ENCODE measurements at places on chromosomes 16 and 17.

- DNase-seq: no peak
Measured at GRCh38 chr16:85113913-85114312, 1.6 kb upstream of the CIBAR2 start.

- no peak for DNase-seq
Measured at GRCh38 chr16:50219402-50219975, 46.9 kb upstream of the ADCY7 start.

DNA sequence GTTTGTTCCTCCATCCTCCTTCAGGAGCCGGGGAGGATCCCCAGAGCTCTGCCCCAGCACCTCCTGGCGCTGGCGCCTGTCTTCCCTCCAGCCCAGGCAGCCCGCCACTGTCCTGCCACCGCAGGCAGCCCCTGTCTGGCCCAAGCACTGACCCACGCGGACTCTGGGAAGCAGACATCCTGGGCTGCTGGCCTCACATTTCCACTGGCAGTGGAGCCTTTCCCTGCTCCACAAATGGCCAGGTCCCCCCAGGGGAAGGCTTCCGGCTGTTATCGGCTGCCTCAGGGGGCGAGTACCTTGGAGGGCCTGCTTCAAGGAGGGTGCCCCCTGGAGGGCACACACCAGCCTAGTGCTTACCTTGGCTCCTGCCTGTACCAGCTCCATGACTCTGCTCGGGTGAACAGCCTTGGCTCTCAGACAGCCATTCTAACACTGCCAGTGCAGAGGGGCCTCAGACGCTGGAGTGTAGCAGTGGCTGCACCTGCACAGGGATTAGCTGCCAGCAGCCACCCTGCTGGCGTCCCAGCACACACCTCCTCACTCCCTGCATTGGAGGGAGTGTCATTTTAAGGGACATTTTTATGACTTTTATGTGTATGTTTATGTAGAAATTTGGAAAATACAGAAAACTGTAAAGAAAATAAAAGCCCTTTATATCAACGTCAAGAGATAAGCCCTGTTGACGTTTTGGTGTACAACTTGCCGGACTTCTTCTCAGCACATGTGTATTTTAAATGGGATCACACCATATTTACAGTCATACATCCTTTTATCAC lies 21.0 kb downstream of the ACE start:
- DNase-seq: no peak

DNA sequence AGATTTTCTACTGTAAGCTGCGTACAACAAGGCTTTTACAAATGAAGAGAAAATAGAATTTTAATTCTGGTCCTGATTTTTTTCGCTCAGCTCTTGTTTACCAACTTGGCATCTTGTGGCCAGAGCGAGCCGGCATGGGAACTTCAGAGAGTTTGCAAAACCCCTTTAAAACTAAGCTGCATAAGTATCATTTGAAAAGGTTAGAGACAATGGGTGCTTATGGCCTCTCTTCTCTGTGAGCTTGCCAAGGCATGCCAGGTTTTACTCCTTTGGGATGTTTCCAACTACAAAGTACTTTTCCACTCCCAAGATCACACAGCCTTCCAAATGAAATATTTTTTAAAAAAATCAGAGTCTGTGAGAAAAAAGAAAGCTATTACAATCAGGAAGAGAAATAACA lies 62.4 kb upstream of the FA2H start:
- no peak for DNase-seq

GRCh38 chr16:26665166-26665939 lies 401.4 kb upstream of the C16orf82 start:
- peak; percentile 12 for DNase-seq

DNA sequence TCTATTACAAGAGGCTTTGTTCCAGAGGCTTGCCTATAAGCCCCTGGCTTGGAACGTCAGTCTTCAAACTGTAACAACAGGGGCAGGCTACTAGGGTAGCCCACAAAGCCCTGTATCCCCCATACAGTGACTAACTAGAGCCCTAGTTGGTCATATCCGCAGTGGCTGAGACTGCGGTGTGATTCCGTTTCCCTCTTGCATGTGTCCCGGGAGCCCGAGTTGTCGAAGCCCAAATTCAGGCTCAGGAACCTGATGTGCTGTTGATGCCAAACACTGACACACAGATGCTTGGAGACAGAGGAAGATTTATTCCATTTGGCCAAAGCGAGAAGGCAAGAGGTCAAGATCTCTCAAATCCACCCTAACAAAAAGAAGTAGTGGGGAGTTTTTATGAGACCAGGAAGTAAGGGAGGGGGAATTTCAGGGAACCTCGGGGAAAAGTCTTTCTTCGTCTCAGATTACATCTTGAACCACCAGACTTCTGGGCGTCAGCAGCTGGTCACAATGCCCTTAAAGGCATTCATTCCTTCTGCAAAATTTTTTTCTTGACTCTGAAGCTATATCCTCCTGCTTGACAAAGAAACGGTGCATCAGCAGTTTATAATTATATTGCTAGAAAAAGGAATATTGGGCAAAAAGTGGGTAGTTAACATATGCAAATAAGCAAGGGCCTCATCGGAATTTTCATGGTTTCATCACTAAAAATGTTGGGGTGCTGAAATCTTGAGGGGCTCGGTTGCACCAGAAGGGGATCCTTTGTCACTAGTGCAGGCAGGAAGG lies 879 bp downstream of the SLFN5 start:
- DNase-seq: peak; percentile 31

DNA sequence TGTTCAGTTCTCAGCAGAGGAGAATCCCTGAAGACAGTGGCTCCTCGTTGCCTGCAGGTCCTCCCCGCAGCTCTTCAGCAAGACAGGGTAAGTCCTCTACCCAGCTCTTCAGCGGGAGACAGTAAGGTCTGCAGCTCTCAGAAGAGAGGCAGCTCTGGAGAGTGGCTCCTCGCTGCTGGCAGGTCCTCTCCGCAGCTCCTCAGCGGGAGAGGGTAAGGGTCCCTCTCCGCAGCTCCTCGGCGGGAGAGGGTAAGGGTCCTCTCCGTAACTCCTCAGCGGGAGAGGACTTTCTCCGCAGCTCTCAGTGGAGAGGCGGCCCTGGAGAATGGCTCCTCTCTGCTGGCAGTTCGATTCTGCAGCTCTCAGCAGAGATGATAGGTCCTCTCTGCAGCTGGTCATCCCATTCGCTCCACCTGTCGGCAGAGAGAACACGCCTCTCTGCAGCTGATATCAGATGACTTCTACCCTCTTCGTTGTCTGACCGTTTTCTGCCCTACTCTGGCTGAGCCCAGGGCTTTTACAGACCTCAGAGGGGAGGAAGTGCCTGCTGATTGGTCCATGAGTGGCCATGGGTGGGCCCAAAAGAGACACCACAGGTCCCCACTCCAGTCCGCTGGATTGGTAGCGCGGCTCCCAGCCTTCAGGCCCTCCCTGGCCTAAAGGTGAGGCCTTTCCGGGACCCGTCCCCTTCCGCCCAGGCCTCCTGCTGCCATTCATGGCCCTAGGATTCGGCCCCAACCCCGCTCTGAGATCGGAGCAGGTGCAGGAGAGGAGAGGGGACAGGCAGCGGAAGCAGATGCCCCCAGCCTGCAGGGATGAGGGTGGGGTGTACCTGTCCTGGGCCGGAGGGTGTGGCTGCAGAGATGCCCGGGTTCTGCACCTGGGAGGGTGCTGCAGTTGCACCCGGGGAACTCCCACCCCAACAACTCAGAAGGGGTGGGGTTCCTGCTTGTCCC lies 11.9 kb upstream of the SHCBP1 start:
- DNase-seq: no peak

DNA sequence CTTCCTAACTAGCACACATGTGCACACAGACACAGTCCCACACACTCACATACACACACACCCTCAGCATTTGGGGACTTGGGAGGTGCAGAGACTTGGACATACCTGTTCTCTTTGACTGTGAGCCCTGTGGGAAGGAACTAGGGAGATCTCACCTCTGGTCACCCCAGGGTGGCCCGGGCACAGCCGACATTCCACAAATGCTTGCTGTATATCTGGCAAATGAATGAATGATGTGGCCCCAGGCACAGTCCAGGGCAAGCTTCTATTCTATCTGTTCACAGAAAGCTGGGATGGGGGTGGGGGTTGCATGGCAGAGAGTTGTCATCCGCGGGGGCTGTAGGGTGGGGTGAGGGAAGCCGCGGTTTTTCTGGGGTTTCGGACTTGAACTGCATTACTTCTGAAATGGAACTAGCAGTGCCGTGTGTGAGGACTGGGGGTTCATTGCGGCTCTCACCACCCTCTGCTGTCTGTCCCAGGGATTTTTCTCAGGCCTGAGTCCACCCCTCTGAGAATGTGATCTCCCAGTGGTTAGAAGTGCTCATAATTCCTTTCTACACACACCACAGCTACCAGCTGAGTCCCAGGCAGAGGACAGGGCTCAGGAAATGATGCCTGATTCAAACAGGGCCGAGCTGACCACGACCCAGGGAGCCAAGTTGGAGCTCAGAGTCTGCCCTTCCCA lies 3.3 kb upstream of the RIPOR1 start:
- no peak for DNase-seq

DNA sequence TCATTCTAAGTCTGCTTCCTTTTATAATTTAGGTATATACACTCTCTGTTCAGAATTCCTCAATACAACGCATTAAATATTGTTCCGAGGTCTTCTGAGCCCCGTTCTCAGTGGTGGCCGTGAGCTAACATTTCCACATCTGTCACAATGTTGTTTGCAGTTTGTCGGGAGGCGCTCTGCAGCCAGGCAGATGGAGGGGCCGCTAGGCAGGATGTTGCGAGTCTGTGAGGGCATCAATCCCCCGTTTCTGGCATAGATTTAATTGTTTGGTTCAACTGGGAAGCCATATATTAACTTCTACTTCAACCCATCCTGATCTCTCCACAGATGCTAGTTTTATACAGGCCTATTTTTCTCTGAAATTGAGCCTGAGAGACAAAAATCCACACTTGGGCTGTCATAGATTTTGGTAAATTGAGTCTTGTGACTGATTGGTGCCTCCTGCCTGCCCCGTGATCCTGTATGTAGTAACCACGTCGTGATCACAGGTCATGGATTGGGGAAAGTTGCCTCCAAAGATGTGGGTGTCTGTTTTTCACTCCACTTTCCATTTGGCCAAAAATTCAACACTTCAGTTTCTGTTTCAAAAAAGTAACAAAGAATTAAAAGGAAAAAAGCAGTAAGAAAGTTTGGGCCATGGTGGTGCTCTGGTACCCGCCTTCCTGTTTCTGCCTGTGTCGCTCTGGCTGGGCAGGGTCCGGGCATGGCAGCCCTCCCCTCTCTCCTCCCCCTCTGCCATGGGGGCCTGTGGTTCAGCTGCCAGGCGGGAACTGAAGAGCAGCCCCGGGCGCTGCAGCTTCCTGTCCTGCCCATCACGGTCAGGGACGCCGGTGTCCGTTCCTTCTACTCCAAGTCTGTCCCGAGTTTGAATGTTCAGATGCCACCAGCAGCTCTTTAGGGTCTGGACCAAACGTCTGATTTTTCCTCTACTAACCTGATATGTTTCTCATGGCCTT lies 41.5 kb downstream of the RPTOR start:
- no peak for DNase-seq

DNA sequence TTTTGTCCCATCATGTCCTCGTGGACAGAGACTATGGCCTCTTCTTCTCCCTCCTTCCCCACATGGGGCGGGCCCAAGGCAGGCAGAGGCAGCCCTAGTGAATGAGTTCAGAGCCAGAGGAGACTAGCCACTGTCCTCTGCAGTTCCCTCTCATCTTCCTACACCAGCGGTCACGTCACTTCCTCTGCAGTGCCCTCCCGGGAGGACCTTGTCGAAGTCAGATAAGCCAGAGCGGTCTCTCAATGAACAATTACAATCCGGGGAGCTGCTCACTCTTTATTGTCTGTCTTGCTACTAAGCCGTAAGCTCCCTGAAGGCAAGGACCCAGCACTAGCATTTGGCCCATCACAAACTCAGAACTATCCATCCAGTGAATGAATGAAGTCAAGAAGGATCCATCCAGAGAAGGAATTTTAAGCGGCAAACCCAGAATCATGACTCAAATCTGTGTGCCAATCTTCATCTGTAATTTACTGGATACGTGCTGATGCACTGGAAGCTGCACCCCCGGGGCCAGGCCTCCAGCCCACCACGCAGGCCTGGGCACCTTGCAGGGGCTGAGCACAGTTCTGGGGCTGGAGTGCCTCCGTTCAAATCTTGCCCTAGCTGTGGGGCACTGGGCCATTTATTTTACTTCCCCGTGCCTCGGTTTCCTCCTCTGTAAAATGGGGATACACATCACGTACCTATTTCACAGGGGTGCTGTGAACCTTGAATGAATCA lies 18.1 kb downstream of the ZNF423 start:
- no peak for DNase-seq

GRCh38 chr16:27108051-27108770 lies 41.5 kb downstream of the C16orf82 start:
- no peak for DNase-seq

GRCh38 chr16:55118701-55119260 lies 188.1 kb downstream of the IRX5 start:
- DNase-seq: no peak

DNA sequence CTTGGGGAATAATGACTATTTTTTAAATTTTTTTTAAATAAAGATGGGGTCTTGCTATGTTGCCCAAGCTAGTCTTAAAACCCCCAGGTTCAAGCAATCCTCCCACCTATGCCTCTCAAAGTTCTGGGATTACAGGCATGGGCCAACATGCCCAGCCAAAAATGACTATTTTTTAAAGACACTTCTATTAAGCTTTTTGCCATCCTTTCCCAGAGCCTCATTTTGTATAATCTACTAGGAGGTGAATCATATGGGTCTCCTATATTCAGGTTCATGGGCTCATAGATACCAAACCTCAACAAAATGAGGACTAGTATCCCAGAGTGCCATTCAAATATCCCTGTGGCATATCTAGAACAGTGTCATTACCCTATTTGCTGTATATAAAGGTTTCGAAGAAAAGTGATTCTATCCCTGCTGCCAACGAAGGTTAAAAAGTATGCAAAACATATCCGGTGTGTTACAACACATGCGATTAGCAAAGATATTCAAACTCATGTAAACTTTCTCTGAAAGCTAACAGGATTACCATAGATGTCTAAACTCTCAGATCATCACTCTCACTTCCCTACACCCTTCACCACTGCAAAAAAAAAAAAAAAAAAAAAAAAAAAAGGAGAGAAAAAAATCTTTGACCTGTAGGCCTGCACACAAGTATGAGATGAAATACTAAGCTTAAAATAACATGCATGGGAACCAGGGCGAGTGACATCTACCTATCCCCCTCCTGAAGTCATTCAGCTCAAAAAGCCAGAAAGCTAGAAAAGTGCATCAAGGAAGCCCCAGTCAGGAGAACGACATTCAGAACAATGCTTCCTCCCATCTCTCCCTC lies 23.5 kb downstream of the XPO6 start:
- DNase-seq: no peak

GRCh38 chr16:85067024-85067423 lies 39.4 kb downstream of the KIAA0513 start:
- no peak for DNase-seq

- no peak for DNase-seq
Measured at GRCh38 chr16:54237-54581, 581 bp downstream of the SNRNP25 start.

GRCh38 chr17:75335315-75335714 lies 46.1 kb upstream of the SLC25A19 start:
- DNase-seq: no peak

- DNase-seq: no peak
Measured at GRCh38 chr16:81259916-81260315, 21.4 kb downstream of the BCO1 start.
